ENCODE measurements at places on chromosomes 12 and 14.

DNA sequence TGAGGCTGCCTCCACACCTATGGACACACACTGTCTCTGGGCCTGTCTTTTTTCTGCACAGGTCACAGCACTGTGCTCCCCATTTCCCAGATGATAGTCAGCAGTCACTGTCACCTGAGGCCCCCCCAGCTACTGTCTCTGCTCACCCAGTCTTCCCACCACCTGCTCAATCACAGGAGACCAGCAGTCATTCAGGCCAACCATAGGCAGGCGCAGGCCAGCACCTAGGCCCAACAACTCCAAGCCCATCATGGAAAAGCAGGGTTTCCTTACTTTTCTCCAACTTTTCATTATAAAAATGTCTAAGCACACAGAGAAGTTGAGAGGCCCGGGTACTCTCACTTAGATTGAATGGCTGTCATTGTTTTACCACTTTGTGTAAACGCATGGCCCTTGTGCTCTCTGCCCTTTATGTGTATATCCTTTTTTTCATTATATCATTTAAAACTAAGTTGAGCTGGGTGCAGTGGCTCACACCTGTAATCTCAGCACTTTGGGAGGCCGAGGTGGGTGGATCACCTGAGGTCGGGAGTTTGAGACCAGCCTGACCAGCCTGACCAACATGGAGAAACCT lies 7.1 kb downstream of the PXN start:
- no peak for DNase-seq

DNA sequence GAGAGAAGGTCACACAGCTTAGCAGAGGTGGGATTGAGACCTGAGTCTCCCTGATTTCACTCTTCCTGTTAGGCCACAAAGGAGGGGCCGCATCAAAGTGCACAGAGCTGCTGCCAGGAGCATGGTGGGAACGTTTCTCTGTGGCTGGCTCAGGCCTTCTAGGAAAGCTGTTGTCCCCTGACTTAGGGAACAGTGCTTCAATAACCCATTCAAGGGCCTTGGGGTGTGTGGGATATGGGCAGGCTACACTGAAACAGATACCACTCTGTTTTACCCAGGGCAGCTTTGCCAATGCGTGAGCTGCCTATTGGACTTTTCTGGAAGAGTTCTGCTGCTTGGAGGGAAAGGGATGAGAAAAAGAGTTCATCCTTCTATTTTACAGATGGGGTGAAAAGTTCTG lies 110.0 kb downstream of the ADCK1 start:
- DNase-seq = no peak

DNA sequence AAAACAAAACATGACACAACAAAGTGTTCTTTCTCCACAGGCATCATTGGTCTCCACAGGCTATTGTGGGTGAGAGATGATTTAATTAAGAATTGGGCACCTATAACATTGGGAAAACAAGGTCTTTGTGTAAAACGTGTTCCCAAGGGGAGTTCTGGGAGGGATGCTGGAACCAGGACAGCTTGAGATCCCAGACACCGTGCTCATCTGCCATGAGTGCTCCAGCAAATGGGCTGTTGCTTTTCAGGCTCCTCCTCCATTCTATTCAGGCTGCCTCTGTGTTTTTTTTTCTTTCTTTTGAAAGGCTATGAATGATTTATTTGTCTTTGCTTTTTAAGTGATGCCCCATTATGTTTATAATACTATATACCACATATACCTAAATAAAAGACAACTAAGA lies 122.4 kb downstream of the DACT1 start:
- DNase-seq = no peak

DNA sequence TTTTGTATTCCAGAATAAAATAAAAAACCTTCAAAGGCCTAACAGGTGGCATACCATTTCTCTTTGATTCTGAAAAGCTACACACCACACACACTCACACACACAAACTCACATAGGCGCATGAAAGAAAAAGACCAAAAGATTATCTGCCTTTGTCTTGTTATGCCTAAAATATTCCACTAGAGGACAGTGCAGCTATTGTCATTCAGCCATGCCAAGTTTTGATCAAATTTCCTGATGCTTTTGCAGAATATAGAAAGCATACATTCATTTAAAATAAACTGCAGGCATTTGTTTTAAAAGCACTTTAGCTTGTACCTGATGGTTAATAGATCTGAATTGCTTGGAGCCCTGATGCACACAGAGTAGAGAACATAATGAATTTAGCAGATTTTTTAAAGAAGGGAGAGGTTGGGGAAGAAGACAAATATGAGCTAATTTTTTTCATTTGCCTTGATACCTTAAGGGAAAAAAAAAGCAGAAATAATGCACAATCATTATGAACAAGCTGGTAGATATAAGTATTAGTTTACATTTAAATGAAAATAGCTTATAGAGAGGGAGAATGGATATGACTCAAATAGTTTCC lies 1766.9 kb upstream of the SEL1L start:
- no peak for DNase-seq

- DNase-seq = no peak
These were observed 32.6 kb downstream of the CCDC85C start for GRCh38 chr14:99571303-99571986.

GRCh38 chr12:53048033-53048779 lies 1.7 kb upstream of the TNS2 start:
- DNase-seq = peak; percentile 80

DNA sequence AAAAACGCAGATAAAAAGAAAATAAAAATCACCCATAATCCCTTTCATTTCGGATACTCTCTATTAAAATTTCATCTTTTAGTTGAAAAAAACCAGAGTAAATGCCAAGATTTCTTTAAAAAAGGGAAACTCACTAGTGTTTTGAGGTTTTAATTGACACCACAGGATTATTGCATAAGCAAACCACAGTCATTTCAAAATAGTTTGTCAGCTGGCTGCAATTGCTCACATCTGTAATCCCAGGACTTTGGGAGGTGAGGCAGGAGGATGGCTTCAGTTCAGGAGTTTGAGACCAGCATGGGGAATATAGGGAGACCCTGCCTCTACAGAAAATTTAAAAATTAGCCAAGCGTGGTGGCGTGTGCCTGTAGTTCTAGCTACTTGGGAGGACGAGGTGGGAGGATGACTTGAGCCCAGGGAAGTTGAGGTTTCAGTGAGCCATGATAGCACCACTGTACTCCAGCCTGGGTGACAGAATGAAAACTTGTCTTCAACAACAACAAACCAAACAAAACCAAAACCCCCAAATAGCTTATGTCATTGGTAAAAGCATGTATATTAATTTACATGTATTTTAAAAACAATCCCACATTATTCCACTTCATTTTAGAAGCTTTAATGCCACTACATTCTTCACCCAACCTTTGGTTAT lies 48.8 kb downstream of the SYNE2 start:
- DNase-seq = no peak

DNA sequence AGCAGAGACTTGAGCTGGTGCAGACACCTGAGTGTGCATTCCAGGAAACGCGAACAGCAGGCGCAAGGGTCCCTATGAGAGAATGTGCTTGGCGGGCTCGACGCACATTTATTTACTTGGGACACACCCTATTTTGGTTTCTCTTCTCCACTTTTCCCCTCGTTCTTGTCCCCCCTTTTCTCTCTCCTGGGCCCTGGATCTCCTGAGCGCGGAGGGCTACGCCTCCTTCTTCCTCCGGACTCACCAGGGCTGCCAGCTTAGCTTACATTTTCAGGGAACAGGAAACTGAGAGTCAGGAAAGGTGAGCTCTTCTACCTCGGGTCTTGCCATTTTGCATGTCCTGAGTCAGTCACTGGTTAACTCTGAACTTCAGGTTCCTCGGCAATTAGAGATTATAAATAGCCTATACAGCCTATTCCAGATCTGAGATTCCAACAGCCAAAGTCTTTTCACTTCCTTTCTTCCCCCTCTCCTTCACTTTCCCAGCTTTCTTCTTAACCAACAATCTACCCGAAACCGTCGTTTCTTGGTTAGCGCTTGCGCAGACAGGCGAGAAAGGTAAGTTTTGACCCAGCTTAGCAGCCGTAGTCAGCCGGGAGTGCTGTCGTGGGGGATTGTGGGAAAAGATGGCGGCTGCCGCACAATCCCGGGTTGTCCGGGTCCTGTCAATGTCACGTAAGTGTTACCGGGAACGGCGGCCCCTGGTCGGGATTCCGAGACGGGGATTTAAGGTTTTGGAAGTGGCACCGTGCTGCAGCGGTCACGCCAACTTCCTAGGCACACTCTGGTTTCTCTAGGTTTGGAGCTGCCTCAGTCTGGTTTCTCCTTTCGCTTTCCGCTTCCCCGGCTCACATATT lies at the start of the genes AKAP3 and NDUFA9:
Gene AKAP3, minus strand, starts transcription at position 551 of the 857 bp plus-strand sequence. CDS start 10,855 bp downstream, outside the sequence.
Gene NDUFA9, plus strand, starts transcription at position 614 of the 857 bp plus-strand sequence. Its CDS starts 13 bp downstream, at position 627.
- peak; percentile 87 for DNase-seq

GRCh38 chr12:114013575-114014345 lies 47.6 kb upstream of the RBM19 start:
- no peak for DNase-seq

GRCh38 chr14:103638594-103638993 lies 9.6 kb downstream of the KLC1 start:
- no peak for DNase-seq

DNA sequence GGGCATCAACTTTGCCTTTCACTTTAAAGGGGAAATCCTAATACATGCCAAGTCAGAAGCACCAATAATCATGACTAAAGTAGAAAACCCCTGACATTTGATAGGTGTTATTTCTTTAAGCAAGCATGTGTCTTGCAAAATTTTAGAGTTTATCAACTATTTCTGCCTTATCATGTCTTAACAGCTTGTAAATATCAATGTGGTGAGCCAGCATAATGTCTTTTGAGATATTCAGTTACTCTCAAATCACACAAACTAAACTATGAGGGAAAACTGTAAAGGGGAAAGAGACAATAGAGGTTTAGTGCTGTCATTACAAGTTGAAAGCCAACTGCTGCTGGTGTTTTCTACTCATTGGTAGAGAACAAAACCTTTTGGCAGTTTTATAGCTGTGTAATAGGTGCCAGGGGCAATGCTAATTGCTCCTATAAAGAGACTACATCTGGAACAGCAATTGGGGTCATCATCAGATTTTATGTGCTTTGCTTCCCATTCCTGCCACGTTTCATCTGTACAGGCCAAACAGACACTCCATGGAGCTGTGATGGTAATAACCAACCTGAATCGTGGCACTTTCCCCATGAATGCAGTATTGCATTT lies 1027.4 kb downstream of the FSCB start:
- no peak for DNase-seq

DNA sequence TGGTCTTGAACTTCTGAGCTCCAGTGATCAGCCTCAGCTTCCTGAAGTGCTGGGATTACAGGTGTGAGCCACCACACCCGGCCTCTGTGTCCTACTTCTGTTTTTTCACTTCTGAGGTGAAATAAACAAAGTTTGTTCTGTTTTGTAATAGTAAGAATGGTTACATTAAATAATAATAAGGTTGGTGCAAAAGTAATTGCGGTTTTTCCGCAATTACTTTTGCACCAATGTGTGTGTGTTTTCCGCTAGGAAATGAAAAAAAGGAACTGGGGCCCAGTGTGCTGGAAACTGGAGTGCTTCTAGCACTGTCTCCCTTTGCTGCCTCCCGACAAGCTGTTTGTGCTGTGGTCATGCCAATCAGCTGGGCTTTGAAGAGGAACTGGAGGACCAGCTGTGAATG lies 140.9 kb downstream of the NTS start:
- DNase-seq = no peak

DNA sequence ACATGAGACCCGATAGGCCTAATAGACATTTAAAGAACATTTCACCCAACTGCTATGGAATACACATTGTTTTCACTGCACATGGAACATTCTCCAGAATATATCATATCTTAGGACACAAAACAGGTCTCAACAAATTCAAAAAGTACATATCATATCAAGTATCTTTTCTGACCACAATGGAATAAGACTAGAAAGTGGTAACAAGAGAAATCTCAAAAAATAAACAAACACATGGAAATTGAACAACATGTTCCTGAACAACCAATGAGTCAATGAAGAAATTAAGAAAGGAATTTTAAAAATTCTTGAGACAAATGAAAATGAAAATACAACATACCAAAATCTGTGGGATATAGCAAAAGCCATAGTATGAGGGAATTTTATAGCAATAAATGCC lies 208.1 kb downstream of the PTPRO start:
- no peak for DNase-seq

- no peak for DNase-seq
These were observed 7.0 kb downstream of the MLF2 start for GRCh38 chr12:6745741-6746525.

- no peak for DNase-seq
These were observed 90.2 kb upstream of the RESF1 start for GRCh38 chr12:31868965-31869364.

- no peak for DNase-seq
These were observed 167.5 kb upstream of the FKBP4 start for GRCh38 chr12:2627076-2627834.

DNA sequence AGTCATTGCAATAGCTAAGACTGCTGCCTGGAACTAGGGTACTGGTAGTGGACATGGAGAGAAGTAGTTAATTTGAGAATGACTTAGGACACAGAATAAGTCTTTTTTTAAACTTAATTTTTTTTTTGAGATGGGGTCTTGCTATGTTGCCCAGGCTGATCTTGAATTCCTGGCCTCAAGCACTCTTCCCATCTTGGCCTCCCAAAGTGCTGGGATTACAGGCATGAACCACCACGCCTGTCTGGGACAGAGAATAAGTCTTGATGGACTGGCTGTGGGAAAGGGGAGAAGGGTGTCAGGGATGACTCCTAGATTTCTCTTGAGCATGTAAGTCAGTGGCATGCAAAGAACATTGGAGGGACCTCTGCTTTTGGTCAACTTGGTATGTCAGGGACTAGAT lies 42.9 kb downstream of the LIN52 start:
- DNase-seq = no peak

GRCh38 chr12:63935361-63935760 lies 90.9 kb downstream of the SRGAP1 start:
- no peak for DNase-seq

DNA sequence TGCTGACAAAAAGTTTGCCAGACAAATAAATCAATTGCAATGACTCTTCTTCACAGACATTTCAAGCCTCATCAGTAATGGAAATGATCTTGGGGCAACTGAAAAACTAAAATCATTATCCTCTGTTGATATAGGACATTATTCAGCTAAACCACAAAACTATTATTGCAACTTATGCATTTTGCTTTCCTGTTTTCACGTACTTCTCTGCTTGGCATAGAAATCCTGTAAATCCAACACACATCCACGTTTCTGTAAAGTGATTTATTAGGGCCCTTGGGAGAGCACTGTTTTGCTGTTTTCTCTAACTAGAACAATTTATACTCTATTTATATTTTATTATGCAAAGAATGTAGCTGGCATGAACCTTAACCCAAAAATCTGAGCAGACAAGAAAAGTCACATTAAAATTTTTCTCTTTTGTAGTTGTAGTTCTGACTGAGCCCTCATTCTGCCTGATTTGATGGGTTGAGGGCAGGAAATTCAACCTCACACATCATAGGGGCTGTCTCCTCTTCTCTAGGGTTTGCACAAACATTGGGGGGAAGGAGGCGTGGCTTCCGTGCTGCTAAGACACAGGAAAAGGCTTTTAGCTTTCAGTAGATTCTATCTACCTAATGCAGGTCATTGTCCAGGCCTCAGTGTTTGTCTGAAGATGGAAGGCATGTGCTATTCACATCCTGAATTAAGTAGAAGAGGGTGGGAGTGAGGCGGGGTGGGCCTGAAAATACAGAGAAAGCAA lies 11.5 kb upstream of the NUP107 start:
- DNase-seq = no peak

Data from sciatic nerve (tissue), 2 donors.